Spinal cord (tissue), 10 donors: ENCODE measurements at places on chromosomes 1 and 21. TPM values are rescaled to one million over a fixed set of nuclear protein-coding genes. Genes with fewer than 3 reads are reported as not detected.

DNA sequence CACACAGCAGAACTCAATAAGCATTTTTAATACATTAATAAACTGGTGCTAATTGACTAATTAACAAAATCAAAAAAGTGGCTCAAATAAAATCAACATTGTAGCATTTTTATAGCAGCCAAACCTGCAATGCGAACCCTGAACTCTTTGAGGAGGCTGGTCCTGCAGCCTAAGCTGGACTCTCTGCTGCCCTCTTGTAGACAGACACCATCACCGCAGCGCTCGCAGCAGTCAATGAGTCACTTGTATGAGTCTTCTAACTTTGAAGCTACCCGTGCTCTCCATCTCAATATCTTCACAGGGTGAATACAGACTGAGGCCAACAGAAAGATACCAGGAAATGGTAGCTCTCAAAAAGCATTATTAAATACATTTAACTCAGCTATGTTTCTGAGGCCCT lies 9.7 kb upstream of the KRTAP7-1 start:
- H3K27ac ChIP-seq, result no peak overlapping the region
- no peak overlapping the region for H3K4me3 ChIP-seq
- no peaks in the 10 kb centered on the region for H3K4me1 ChIP-seq

GRCh38 chr1:216854836-216855484 lies 131.7 kb upstream of the ESRRG start:
- no peak overlapping the region for H3K4me3 ChIP-seq
- no peaks in the 10 kb centered on the region for H3K36me3 ChIP-seq
- H3K4me1 ChIP-seq, result peaks cover 3% of the 10 kb centered on the region

DNA sequence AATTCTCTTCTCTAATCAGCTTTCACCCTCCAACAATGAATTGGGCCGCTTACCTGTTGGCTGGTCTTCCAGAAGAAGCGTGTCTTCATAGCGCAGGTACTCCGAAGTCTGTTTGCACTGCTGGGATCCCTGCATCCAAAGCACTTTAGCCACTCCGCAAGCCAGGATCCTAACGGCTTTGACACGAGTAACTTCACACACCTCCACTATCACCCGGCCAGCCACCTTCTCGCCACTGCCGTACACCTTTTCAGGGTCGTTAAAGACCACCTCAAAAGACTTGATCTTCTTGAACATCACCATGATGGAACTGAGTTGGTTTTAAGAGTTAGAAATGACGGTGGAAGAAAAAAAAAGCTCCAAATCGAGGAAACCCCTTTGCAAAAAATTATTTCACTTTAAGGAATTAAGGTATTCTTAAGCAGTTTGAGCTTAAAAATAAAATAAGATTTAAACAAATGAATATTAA lies 381 bp downstream of the TXNIP start:
- peak overlapping the region; percentile 92 for H3K27ac ChIP-seq
- H3K4me3 ChIP-seq, result peak overlapping the region; percentile 90
- no peaks in the 10 kb centered on the region for H3K27me3 ChIP-seq

- no peak overlapping the region for H3K27ac ChIP-seq
- H3K4me3 ChIP-seq, result peak overlapping the region; percentile 6
- H3K4me1 ChIP-seq, result peaks cover 25% of the 10 kb centered on the region
Observed at GRCh38 chr1:40668769-40669525, 3.5 kb upstream of the RIMS3 start.

GRCh38 chr1:62484824-62485468 lies 48.1 kb downstream of the USP1 start:
- H3K4me3 ChIP-seq, result no peak overlapping the region
- H3K4me1 ChIP-seq, result no peaks in the 10 kb centered on the region
- no peak overlapping the region for H3K27ac ChIP-seq

DNA sequence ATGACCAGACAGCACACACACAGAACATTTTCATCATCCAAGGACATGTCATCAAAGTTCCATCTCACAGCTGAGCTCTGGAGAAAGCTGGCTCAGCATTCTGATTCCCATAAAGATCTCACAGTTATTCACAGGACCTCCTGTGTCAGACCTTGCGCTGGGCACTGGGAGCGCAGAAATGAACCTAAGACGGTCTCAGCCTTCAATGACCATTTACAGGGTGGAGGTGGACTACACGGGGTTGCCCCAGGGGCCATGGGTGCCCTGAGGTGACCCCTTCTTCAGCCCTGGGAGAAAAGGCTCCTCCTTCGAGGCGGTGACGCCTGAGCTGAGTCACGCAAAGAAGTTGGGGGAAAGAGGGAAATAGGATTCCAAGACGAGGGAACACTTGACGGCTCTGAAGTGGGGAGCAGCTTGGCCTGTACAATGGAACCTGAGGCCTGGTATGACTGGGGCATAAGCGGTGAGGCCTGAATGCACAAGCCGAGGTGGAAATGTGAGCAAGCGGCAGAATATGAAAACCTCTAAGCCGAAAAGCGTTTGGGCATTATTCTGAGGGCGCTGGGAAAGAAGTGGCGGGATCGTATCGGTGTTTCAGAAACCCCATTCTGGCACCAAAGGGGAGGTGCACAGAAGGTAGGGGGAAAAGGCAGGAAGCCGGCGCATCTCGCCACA lies 797 bp downstream of the CC2D1B start:
- H3K27ac ChIP-seq, result peak overlapping the region; percentile 76
- peaks cover 33% of the 10 kb centered on the region for H3K36me3 ChIP-seq
- peak; percentile 15 for DNase-seq
- peak overlapping the region; percentile 65 for H3K4me3 ChIP-seq
- peaks cover 28% of the 10 kb centered on the region for H3K4me1 ChIP-seq

DNA sequence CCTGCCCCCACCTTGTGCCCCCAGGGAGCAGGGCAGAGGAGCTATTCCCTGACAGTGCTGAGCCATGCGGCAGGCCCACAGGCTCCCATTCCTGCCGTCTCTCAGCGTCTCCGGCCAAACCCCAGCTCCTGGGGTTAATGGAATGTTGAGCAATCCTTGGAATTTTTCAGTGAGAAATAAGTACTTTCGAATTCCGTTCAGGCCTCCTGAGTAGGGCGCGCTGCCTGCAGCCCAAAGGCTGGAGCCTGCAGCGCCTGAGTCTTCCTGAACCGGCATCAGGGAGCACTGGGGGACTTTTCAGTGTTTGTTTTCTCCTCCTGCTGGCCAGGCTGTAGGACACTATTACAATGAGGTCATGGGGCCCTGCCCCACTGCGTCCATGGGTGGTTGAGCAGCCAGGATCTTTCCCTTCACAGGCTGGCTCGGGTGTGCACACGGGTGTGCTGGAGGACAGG lies 33.3 kb upstream of the CSF1 start:
- H3K4me1 ChIP-seq, result peaks cover 22% of the 10 kb centered on the region
- H3K27me3 ChIP-seq, result no peaks in the 10 kb centered on the region
- no peak for DNase-seq

GRCh38 chr1:93502571-93502970 lies 54.7 kb downstream of the FNBP1L start:
- no peaks in the 10 kb centered on the region for H3K27me3 ChIP-seq
- no peak overlapping the region for H3K4me3 ChIP-seq
- H3K4me1 ChIP-seq, result no peaks in the 10 kb centered on the region
- H3K36me3 ChIP-seq, result peaks cover 1% of the 10 kb centered on the region

DNA sequence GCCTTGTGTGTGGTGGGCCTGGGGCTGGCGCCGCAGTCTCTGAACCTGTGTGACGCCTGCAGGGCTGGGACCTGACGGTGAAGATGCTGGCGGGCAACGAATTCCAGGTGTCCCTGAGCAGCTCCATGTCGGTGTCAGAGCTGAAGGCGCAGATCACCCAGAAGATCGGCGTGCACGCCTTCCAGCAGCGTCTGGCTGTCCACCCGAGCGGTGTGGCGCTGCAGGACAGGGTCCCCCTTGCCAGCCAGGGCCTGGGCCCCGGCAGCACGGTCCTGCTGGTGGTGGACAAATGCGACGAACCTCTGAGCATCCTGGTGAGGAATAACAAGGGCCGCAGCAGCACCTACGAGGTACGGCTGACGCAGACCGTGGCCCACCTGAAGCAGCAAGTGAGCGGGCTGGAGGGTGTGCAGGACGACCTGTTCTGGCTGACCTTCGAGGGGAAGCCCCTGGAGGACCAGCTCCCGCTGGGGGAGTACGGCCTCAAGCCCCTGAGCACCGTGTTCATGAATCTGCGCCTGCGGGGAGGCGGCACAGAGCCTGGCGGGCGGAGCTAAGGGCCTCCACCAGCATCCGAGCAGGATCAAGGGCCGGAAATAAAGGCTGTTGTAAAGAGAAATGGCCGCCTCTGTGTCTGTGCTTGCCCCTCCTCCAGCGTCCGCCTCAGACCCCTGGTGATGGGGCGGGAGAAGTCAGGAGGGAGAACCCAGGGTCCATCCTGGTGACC lies 788 bp downstream of the ISG15 start:
- no peak for DNase-seq
- H3K27me3 ChIP-seq, result peaks cover 2% of the 10 kb centered on the region
- H3K36me3 ChIP-seq, result no peaks in the 10 kb centered on the region
- H3K27ac ChIP-seq, result peak overlapping the region; percentile 93

DNA sequence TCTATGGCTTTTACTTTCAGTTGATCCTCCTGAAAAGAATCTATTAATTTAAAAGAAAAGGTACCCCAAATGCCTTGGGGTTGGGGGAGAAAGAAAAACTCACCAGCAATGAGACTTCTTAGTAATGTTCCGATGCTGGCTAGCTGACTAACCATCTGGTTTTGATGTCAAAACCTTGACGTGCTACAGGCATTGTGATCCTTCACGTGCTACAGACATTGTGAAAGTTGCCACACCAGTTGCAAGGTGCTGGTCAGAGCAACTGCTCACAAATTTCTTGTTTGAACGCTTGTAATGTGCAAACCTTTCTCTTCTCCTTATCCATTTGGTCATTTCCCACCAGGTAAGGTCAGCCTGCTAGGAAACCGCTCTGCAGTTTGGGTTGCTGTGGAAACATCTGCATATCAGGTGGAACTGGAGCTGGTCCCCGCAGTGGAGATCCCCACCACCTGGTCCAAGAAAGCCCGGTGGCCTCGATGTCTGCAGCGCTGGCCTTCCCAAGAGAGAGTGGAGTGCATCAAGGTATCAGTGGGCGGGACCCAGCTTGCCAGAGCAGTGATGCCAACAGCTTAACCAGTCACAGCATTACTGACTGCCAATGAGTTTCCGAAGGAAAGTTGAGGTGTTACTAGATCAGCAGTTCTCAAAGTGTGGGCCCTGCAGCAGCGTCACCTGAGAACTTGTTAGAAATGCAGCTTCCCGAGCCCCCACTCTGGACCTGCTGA lies 16.1 kb downstream of the MAB21L3 start:
- no peaks in the 10 kb centered on the region for H3K4me1 ChIP-seq
- H3K36me3 ChIP-seq, result no peaks in the 10 kb centered on the region
- H3K27me3 ChIP-seq, result no peaks in the 10 kb centered on the region
- no peak overlapping the region for H3K4me3 ChIP-seq
- H3K27ac ChIP-seq, result no peak overlapping the region
- DNase-seq, result no peak

GRCh38 chr1:177801790-177802189 lies 168.1 kb downstream of the SEC16B start:
- H3K4me1 ChIP-seq, result no peaks in the 10 kb centered on the region
- no peak for DNase-seq
- H3K36me3 ChIP-seq, result no peaks in the 10 kb centered on the region
- no peaks in the 10 kb centered on the region for H3K27me3 ChIP-seq
- no peak overlapping the region for H3K4me3 ChIP-seq

DNA sequence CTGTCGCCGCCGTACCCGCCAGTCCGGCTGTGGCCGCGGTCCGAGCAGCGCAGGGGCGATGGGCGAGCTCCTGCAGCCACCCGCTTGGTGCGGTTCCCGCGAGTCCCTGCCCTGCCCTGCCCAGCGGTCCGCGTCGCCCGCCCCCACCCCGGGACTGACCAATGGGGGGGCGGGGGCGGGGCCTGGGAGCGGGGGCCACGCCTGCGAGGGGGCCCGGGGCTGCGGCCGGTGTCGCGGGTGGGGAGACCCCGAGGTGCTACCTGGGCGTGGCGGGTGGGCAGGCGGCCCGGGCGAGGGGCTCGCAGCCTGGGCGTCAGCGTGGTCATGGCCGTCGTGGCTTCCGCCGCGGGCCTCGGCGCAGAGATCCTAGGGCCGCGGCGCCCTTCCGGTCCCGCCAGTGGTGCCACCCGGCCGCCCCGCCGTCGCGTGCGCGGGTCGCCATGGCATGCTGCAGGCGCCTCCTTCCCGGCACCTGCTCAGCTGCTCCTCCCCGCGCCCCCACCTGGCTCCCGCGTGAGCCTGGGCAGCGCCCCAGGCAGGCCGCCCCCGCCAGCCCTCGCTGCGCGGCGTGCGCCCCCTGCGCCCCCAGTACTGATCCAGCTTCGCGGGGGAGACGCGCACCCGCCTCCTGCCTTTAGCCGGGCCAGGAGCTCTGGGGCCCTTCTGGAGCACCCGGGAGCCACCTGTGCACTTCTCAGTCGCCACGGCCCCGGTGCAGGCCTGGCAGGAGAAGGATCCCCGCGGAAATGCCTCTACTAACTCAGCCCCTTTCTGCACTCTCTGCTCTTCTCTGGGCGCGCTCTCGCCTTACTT lies at the start of gene BMP8B:
BMP8B (minus strand) TSS at position 108 of the 813 bp plus-strand sequence. CDS start 380 bp downstream, outside the sequence.
- no peak for DNase-seq
- H3K36me3 ChIP-seq, result no peaks in the 10 kb centered on the region
- peak within 1 kb of the TSS; percentile 36 for H3K4me3 ChIP-seq
- H3K27me3 ChIP-seq, result peaks cover 20% of the 10 kb centered on the region
- peaks cover 27% of the 10 kb centered on the region for H3K4me1 ChIP-seq
- no peak within 1 kb of the TSS for H3K27ac ChIP-seq

DNA sequence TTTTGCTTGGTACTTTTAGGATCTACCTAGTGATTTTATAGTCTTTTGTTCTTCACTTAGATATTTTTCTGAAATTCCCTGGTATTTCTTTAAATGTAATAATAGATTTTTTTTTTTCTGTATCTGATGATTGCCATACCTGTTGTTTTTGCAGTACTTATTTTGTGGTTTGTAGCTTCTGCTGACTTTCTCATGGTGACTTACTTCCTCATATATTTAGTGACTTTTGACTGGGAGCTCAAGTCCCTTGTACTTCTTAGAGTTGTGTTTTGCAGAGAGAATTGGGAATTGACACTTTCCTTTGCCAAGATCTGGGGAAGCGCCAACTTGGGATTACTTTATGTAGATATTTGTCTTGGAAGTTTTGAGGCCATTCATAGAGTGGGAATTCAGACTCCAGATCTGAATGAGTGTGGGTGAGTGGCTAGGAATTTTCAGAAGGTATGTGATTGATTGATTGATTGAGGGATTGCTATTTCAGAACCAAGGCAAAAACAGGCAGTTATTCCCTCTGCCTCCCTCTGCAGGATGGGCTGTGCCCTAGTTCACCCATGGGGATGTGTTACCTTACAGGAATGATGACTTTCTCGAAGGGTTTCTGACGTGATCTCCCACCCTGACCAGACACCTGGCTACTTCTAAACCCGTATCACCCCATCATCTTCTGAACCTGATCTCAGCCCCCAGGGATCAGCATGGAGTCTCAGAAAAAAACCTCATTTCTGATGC lies 219.5 kb downstream of the URB2 start:
- no peaks in the 10 kb centered on the region for H3K4me1 ChIP-seq
- DNase-seq, result no peak
- no peaks in the 10 kb centered on the region for H3K27me3 ChIP-seq
- H3K36me3 ChIP-seq, result no peaks in the 10 kb centered on the region
- no peak overlapping the region for H3K27ac ChIP-seq

CHIA gene
- not detected for total RNA-seq

TRIM58 gene
- total RNA-seq, result 4.7 TPM

KRTAP6-1 gene
- not detected for total RNA-seq

PRPF38A gene
- total RNA-seq, result 31.8 TPM

AADACL3 gene
- total RNA-seq, result not detected

OR6N1 gene
- not detected for total RNA-seq
